ENCODE measurements at places on chromosomes 1 and 21. TPM values are rescaled to one million over a fixed set of nuclear protein-coding genes. Genes with fewer than 3 reads are reported as not detected.

- no peak for DNase-seq
Measured at GRCh38 chr1:29057700-29058099, 66.0 kb downstream of the TMEM200B start.

DNA sequence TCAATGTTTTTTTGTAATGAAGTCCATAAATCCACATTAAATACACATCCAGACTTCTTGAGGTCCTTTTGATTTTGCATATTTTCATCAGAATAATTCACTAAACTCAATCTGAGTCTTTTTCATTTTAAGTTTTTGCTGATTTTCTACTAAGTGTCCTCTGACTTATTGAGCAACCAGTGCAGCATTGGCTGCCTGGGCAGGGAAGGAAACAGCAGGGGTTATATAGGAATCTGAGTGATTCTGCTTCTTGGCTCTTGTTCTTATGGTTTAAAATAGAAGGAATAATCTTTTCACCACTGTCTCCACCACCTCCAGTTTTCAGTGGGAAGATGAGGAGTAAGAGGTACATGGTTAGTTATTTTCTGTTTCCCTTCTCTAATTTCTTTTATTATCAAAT is 88.4 kb downstream of the ST6GALNAC5 start:
- no peak for DNase-seq

- DNase-seq = no peak
Measured at GRCh38 chr1:156579472-156579871, at the start of gene TTC24. Gene TTC24, plus strand, starts transcription at chr1:156579723. Its CDS starts 1,642 bp downstream, at chr1:156581365.

GRCh38 chr1:226589008-226589733 is 40.6 kb downstream of the STUM start:
- DNase-seq = no peak

DNA sequence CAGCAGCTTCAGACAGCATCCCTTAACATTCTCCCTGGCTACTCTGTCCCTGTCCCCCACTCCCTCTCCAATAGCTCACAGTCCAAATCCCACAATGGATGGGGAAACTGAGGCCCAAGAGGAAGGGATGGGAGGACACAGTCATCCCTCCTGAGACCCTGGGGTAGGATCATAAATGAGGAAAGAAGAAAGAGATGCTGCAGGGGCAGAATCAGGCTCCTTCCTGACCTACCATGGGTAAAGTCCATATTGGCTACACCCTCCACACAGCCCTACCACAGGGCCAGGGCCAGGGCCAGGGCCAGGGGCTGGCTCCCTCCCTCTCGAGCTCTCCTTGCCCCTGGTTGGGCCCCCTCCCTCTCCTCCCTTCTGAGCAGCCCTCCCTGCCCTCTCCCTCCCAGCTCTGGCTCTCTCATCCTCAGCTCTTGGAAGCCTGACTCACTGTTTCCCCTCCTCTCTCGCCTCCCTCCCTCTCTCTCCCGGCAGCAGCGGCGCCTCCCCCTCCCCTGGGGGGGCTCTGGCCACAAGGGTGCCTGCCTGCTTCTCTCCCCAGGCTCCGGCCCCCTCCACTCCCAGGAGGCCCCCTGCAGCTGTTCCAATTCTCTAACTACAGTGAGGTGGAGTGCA is 4.9 kb downstream of the AHDC1 start:
- DNase-seq = peak; percentile 65

GRCh38 chr1:58739856-58740466 is 40.1 kb upstream of the MYSM1 start:
- DNase-seq = peak; percentile 52

DNA sequence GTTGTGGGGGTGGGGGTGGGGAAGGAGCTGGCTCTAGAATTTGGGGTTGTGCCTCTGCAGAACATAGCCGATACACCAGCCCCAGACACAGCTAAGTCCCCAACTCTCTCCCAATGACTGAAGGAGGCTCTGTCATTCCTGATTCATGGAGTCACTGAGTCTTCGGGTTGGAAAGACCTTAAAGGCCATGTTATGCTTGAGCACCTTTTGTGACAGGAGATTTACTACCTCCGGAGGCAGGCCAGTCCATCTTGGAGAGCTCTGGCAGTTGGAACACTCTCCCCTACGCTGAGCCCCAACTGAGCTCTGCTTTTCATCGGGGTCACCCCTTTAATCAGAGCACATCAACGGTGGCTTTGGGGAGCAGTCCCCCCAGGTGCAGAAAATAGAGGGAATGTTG is 284.4 kb upstream of the GJB5 start:
- no peak for DNase-seq

DNA sequence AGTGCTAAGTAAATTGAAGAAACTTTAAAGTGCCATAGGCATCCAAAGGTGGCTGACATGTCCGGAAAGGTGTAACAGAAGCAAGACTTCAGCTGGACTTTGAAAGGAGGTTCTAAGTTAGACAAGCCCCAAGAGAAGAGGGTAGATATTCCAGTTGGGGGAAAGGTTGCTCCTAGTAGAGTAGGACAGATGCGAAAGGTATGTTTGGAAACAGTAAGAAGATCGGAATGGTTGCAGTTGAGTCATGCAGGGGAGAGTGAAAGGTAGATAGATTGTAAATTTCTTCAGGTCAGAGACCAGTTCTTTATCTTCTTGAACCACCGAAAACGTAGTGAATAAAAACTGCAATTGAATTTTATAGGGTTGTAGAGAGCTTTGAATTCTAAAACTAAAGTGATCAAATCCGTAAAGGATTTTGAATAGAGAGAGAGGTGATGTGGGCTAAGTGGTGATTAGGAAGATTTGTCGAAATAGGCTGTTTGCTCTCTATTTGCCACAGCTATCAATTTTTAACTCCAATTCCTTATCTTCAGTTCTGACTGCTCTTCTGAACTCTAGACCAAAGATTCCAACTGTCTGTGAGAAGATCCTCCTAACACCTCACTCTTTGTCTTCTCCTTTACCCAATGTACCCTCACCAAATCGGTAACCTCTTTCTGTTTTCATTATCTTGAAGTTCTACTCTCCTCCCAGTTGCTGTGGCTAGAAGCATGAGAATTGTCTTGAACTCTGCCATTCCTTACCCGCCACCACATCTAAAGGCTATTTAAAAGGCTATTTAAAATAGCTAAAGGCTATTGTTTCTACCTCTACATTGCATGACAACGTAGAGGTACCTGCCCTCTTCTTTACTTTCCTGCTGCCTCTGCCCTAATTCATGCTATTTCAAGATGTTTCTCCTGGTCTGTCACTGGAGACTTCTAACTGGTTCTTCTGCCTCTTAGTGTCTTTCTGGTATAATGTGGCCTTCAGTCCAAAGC is 16.7 kb downstream of the MACF1 start:
- no peak for DNase-seq

- no peak for DNase-seq
Measured at GRCh38 chr1:159594625-159595405, 7.2 kb downstream of the APCS start.

DNA sequence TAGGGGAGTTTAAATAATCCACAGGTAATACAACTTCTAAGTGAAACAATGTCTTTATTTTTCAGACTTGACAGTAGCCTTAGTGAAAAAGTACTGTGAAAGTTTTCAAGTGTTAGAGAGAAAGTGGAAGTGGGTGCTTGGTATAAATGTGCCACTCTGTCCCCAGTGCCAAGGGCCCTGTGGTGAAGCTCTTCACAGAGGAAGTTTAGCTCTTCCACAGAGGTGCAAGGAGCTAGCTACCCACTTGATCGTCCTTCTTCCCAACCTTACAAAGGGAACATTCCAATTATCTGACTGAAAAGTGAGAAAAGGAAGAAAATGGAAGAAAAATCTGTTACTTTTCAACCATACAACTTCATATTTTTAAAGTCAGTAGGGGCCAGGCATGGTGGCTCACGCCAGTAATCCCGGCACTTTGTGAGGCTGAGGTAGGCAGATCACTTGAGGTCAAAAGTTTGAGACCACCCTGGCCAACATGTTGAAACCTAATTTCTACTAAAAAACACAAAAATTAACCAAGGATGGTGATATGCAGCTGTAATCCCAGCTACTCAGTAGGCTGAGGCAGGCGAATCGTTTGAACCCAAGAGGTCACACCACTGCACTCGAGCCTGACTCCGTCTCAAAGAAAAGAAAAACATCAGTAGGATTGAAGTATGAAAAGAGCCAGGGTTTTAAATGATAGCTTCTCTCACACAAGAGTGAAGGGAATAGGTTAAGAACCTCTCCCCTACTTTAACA is 41.0 kb upstream of the PTPRC start:
- no peak for DNase-seq

- DNase-seq = no peak
Measured at GRCh38 chr1:199978408-199978940, 49.0 kb upstream of the NR5A2 start.

DNA sequence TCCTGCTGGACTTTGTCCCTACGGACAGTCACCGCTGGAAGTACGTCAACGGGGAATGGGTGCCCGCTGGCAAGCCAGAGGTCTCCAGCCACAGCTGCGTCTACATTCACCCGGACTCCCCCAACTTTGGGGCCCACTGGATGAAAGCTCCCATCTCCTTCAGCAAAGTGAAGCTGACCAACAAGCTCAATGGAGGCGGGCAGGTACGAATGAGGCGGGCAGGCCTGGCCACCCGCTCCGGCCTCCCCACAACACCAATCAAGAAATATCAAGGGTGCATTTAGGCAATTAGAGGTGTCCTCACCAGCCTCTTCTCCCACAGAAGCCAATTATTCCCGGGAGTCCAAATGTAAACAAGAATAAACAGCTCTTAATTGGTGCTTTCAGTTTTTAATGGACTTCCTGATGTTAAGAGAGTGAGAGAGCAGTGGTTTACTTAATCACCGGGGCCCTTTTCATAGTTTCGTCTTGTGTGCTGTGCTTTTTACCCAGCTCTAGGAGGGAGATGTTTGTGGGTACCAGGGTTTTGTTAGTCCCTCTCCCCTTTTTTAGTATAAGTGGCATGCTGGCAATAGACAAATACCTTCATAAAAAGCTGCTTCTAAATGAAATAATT is 10.7 kb downstream of the TBX19 start:
- DNase-seq = no peak

Gene REN
- polyA plus RNA-seq = not detected

Gene KIAA1614
- polyA plus RNA-seq = 5.0 TPM

Gene OR13G1
- not detected for polyA plus RNA-seq

Gene ATP1B1
- 137 TPM for polyA plus RNA-seq

Gene CD34
- 48.0 TPM for polyA plus RNA-seq

Gene AQP10
- polyA plus RNA-seq = 0.35 TPM

Gene SGIP1
- polyA plus RNA-seq = 3.6 TPM

Gene AK2
- 175 TPM for polyA plus RNA-seq

Gene S100A7A
- not detected for polyA plus RNA-seq

Gene SLC37A1
- 1.8 TPM for polyA plus RNA-seq

Gene ALPL
- polyA plus RNA-seq = 21.1 TPM
